Stimulated activated CD4-positive, alpha-beta T cell treated with anti-CD3 and anti-CD28 coated beads, Interleukin-1b, Interleukin-23, amount 100 ng/mL, for 1 hour (primary cell): ENCODE measurements at places on chromosomes 7 and 10.

DNA sequence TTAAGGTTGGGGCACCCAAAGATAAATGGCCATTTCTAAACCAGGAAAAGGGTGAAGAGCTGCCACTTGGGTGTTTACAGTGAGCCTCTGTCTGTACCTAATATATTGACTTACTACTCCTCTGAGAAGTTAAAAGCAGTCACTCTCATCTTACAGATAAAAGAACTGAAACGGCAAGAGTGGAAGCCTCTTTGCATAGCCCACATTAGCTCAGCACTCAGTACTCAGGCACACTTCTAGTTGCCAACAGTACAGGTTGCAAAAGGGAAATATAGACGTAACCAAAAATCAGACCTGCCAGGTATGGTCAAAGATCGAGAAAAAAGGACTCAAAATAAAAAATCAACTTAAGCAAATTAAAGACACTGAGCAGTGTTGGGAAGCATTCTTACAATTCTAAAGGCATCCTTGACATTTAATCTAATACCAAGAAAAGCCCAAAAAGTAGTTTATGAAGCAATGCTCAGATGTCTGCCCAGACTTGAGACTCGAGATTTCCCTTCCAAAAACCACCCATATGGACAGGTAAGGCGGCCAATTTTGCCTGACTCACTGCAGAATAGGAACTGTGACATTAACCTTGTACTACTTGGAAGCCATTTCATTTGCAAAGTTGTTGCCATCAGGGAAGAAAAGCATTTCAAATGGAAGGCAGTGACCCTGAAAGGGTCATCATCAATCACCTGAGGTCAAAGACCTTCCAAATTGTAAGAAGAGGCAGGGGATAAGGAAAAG is 139.3 kb downstream of the SLC25A13 start:
- no peak for DNase-seq

- no peak for DNase-seq
These were observed 459.0 kb downstream of the GATA3 start for GRCh38 chr10:8513155-8514147.

GRCh38 chr10:25808372-25808771 is 125.7 kb upstream of the MYO3A start:
- DNase-seq: no peak

DNA sequence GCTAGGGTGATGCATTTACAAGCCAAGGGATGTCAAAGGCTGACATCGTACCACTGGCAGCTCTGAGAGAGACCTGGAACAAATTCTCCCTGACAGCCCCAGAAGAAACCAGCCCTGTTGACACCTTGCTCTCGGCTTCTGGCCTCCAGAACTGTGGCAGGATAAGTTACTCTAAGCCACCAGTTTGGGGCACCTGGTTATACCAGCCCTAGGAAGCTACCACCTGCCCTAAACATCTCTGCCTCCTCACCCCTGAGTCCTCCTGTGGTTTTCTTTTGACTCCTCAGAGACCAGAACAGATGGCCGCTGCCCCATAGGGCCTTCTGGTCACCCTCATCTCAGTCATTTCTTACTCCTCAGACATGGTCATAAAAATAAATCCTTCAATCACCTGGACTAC is 107.4 kb downstream of the CPXM2 start:
- DNase-seq: no peak

GRCh38 chr10:70317272-70317942 is 33.6 kb upstream of the NPFFR1 start:
- DNase-seq: no peak
